GM12878 (cell line): ENCODE measurements at places on chromosomes 3 and 15.

- DNase-seq: no peak
Measured at GRCh38 chr3:45366290-45366689, 22.1 kb upstream of the LARS2 start.

DNA sequence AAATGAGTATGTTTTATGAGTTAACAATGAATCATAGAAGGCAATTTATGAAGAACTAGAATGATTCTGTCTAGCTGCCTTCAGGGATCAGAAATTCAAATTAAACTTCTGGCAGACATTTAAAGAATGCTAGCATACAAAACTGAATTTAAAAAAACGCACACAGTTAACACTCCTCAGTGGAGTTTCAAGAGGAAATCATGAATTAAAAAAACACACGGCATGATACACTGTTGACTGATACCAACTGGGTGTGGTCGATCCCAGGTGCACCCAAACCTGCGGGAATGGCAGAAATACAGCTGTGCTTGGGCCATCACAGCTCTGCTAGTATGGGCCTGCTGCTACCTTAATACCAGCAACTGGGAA is 526.0 kb downstream of the FOXP1 start:
- DNase-seq: no peak

GRCh38 chr3:40827942-40828688 is 303.4 kb downstream of the ZNF621 start:
- no peak for DNase-seq

DNA sequence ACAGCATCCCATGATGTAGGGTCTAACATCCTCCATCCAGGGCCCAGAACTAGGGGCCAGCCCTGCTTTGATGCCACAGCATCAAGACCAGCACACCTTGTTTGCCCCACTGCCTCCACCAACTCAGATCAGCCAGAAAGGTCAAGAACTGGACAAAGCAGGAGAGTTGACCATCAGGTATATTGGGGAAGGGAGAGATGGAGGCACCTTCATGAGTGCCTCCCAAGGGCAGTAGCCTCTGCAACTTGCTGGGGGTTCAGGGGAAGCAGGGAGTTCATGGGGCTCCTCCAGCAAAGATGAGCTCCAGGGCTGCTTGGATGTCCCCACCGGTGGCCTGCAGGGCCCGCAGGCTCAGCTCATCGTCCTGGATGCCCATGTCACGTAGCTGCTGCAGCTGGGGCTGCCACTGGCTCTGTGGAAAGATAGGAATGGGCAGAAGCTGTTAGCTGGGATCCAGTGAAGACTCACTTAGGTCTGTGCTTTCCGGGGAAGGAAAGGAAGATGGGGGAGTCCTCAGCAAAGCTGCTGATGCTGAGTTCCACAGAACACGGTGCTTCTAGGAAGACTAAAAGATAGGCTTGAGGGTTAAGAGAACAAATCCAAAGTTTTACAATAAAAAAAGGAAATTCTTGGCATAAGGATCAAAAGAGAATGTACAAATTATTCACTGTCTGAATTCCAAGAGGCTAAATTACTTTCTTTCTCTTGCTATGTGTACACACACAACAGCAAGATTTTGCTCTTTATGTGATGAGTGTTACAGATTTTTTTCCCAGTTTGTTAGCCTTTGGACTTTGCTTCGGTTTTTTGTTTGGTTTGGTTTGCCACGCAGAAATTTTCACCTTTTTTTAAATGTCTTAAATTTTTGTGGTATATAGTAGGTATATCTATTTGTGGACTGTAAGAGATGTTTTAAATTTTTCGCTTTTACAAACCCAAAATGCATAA is 12.3 kb upstream of the SEMA7A start:
- DNase-seq: no peak

DNA sequence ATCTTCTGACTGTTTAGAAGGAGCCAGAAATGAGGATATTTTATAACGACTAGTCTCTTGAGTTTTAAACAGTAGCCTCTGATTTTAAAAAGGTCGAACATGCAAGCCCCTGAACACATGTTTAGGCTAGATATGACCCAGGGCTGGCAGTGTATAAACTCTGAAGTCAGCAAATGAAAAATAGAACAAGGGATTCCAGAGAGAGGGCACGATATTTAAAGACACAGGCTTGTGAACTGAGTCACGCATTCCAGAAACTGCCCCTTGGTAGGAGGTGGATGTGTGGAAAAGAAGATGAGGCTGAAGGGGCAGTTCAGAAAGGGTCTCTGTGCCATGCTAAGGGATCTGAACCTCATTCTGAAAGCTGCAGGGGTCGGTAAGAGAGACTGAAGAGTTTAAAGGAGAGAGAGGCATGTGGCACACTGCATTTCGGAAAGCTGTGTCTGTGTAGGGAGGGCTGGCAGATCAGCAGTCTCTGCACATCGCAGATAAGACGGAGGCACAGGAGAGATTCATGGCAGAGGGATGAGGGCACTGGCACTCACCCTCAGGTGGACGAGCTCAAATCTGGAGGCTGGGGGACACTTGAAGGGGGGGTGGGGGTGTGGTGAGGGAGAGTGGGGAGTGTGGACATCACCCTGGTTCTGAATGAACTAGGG is 22.1 kb downstream of the ST8SIA2 start:
- no peak for DNase-seq

- DNase-seq: no peak
Measured at GRCh38 chr3:78872195-78872594, 895.6 kb downstream of the ROBO1 start.

GRCh38 chr3:58353722-58354553 is 21.2 kb downstream of the PXK start:
- no peak for DNase-seq

GRCh38 chr3:43394041-43394554 is 107.8 kb downstream of the SNRK start:
- no peak for DNase-seq

DNA sequence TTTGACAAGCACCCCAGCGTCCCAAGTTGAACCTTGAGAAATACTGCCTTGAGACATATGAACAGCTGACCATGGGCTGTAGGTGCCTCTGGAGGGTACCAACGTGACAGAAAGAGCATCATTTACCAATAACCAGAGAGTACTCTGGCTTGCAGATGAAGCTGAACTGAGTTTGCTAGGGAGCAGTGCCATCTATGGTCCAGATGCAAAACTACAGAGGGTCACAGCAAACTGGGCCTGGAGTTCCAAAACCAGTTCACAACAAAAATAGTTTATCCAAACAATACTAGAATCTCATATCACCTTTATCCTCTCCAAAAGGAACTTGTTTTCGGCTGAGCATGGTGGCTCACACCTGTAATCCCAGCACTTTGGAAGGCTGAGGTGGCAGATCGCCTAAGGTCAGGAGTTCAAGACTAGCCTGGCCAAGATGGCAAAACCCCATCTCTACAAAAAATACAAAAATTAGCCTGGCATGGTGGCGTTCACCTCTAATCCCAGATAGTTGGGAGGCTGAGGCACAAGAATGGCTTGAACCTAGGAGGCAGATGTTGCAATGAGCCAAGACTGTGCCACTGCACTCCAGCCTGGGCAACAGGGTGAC is 69.3 kb downstream of the CHAC1 start:
- peak; percentile 21 for DNase-seq

GRCh38 chr3:136093771-136094170 is 102.4 kb downstream of the MSL2 start:
- DNase-seq: no peak
